ENCODE measurements at places on chromosomes 5 and 9.

GRCh38 chr9:18906656-18907395 is 126.2 kb downstream of the SAXO1 start:
- no peak for DNase-seq

DNA sequence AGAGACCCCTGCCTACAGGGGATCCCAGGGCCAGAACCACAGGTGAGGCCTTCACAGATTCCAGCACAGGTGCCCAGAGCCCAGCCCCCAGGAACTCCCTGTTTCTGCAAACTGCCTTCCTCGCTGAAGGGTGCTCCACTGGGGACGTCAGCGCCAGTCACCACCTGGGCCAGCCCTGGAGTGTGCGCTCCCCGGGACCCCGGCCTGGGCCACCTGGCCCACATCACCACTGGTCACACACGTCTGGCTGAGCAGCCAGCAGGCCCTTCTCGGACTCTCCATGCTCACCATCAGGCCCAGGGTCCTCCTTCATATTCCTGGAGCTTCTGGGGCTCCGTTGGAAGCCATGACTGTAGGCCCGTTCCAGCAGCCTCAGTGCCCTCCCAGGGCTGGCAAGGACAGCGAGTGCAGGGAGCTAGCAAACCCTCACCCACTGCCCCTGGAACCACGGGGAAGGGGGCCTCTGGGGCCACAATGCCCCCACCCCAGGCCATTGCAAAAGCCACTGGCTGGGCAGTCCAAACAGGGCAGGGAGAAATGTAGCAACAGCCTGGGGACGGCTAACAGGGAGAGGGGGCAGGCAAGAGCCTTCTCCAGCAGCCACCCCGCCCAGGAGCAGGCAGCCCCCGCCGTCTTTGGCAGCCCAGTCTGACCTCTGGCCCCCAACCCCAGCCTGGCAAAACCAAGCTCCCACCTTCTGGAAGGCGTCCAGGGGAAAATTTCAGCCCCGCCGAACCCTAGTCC is 1.3 kb downstream of the AGPAT2 start:
- DNase-seq, result no peak

DNA sequence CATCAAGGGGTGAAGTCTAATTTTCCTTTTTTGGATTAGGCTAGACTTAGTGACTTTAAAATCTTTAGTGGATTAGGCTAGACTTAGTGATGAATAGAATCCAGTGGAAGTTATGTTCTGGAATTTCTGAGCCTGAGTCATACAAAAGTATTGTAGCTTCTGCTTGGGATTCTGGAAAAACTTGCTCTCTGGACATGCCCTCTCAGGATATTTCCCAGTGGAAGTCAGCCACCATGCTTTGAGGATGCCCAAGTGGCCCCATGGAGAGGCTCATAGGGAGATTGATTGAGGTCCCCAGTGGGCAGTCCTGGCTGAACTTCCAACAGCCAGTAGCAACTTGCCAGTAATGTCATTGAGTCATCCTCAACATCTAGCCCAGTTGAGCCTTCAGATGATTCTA is 112.4 kb upstream of the PRLR start:
- DNase-seq, result no peak

GRCh38 chr5:123113136-123113535 is 24.1 kb downstream of the PRDM6 start:
- DNase-seq, result no peak

DNA sequence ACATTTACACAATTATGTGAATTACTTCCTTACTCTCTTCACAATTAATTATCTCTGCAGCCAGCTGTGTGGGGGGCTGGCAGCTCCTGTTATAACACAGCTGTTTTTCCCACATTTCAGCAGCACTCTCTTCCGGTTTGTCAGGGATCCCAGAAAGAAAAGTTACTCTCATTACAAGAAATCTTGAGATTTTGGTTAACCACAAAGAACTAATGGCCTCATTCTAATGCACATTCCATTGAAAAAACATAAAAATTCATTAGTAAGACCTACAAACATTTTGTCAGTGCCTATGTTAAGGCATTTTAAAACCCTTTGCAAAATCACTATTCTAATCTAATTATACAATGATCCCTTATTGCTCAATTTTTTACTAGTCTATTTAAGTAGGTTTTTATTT is 64.1 kb downstream of the PDE4D start:
- DNase-seq, result no peak

DNA sequence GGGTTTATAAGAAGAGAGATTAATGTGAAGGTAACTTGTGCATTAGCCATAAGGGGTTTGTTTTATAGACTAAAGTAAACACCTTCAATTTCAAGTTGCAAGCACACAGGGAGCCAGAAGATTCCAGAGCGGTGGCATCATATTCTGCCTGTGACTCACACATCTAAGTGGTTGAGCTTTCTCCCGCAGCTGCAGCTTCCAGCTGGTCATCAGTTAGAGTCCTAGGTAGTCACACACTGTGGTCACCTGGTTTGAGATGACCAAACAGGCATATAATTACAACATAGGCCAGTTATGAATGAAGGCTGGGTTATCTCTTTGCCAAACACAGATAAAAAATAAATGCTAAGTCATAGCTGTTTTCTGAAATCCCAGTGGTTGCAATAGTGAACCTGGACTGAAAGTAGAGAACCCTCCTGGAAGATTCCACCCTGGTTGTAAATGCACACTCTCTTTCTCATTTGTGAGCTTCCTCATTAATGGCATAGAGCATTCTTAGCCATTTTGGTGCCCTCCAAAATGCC is 171.3 kb downstream of the GDNF start:
- no peak for DNase-seq

GRCh38 chr5:115545351-115545882 is 842 bp upstream of the FEM1C start:
- DNase-seq, result no peak

DNA sequence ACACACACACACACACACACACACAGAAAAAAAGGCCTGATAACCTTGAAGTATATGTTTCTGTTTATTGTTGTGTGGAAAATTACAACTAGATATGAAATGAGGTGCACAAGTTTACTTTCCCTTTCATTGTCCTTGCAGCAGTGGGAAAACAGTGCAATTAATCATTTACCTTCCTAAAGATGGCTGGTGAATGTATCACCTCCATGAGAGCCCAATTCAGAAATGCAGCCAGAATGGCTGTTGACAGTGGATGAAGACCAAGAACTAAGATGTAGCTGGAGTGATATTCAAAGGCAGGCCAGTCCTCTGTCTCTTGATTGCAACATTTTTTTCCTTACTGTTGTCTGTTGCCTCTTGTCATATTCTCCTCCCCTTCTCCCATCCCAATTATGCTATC is 49.6 kb upstream of the EIF4EBP3 start:
- no peak for DNase-seq

Measured in stimulated activated CD8-positive, alpha-beta memory T cell treated with anti-CD3 and anti-CD28 coated beads, Interleukin-7, amount 100 ng/mL, for 1 hour (primary cell).